ENCODE measurements at places on chromosomes 3 and 15. TPM values are rescaled to one million over a fixed set of nuclear protein-coding genes. Genes with fewer than 3 reads are reported as not detected.

GRCh38 chr15:37053166-37053565 is 47.2 kb downstream of the MEIS2 start:
- H3K27me3 ChIP-seq: no peaks in the 10 kb centered on the region
- H3K36me3 ChIP-seq: no peaks in the 10 kb centered on the region
- H3K4me3 ChIP-seq: no peak overlapping the region

DNA sequence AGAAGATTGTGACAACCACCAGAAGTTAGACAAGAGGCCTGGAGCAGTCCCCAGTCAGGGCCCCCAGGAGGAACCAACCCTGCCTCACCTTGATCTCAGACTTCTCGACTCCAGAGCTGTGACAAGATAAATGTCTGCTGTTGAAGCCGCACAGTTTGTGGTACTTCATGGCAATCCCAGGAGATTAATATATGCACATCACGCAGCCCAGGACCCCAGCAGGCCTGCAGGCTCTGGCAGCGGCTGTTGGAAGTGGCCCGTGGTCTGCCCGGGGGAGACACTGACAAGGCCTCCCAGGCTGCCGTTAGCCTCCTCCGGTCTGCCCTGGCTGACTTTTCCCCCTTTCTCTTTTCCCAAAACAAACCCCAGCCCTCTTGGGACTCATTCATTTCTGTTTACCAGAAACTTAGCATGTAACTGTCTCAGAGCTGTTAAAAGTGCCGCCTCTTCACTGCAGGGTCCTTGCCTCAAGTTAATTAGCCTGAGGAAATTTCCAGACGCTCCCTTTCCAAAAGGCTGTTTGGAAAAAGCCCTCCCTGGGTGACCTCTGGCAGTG is 183.5 kb upstream of the LYSMD4 start:
- peaks cover 8% of the 10 kb centered on the region for H3K27me3 ChIP-seq
- no peak overlapping the region for H3K4me3 ChIP-seq
- no peak for DNase-seq
- no peaks in the 10 kb centered on the region for H3K4me1 ChIP-seq

GRCh38 chr3:8255725-8256124 is 245.9 kb upstream of the LMCD1 start:
- H3K27ac ChIP-seq: no peak overlapping the region
- H3K27me3 ChIP-seq: no peaks in the 10 kb centered on the region
- no peak for DNase-seq
- H3K4me1 ChIP-seq: no peaks in the 10 kb centered on the region

- H3K27me3 ChIP-seq: no peaks in the 10 kb centered on the region
- H3K4me1 ChIP-seq: peaks cover 2% of the 10 kb centered on the region
- H3K36me3 ChIP-seq: peaks cover 15% of the 10 kb centered on the region
- no peak overlapping the region for H3K4me3 ChIP-seq
Measured at GRCh38 chr3:160986069-160986468, 119.1 kb downstream of the B3GALNT1 start.

DNA sequence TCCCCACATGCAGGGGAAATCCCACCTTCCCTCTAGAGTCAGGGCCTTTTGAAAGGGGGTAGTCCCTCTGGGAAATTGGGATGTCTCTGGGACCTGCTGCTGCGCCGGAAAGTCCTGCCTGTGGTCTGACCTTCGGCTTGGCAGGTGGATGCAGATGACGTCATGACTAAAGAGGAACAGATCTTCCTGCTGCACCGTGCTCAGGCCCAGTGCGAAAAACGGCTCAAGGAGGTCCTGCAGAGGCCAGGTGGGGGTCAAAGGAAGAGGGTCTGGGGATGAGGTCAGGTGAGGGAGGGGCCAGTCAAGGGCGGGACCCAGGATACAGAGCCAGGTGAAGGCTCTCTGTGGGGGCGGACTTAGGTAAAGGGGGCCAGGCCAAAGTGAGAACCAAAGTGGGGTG is 16.2 kb downstream of the PTH1R start:
- no peaks in the 10 kb centered on the region for H3K4me1 ChIP-seq
- H3K36me3 ChIP-seq: no peaks in the 10 kb centered on the region
- H3K4me3 ChIP-seq: no peak overlapping the region
- DNase-seq: no peak

DNA sequence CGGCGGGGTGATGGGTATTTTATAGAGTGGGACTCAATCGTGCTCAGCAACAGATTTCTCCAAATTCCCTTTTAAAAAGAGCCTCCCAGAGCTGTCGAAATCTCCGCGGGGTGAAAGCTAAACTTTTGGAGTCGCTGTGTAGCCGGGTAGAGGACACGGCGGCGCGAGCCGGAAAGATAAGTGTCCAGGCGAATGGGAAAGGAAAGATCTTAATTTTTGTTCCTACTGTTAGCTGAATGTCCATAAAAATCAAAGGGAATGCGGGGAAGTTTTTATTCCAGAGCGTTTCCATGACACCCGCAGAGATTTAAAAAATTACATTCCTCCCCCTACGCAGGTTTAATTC is 9.1 kb downstream of the EOMES start:
- H3K36me3 ChIP-seq: no peaks in the 10 kb centered on the region
- peaks cover 20% of the 10 kb centered on the region for H3K4me1 ChIP-seq
- H3K4me3 ChIP-seq: peak overlapping the region; percentile 92
- H3K27me3 ChIP-seq: peaks cover 26% of the 10 kb centered on the region
- no peak overlapping the region for H3K27ac ChIP-seq

SERPINI2 gene
- not detected for total RNA-seq
